NCI-H1105 treated with DMSO at 0.1 percent for 48 hours (cell line): ENCODE measurements at places on chromosomes 2 and 18.

DNA sequence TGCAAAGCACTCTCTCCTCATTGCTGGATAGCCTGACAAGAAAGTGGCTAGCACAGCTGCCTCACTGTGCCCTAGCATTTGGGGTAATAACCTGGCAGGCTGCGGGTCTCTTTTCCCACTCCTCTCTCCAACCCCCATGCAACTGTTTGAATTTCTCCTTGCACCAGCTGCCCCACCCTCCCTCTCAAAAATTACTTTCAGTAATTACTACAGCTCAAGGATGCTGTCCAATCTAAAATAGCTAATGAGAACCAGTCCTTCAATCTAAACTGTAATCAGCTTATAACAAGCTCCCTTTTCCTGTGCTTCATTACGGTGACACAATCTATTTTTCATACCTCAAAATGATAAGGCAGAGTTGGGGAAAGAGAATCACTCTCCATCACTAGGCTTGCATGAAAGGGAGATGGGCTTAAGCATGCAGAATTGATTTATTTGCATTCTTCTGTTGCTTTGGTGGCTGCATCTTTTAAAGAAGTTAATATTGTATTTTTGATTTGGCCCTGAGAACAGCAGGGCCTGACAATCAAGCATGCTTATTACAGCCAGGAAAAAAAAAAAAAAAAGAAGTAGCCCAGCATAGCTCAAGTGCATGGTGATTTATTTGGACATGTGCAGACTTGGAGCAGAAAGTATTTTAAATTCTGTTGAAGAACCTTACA lies 881.8 kb downstream of the SLC4A3 start:
- DNase-seq: peak; percentile 80

DNA sequence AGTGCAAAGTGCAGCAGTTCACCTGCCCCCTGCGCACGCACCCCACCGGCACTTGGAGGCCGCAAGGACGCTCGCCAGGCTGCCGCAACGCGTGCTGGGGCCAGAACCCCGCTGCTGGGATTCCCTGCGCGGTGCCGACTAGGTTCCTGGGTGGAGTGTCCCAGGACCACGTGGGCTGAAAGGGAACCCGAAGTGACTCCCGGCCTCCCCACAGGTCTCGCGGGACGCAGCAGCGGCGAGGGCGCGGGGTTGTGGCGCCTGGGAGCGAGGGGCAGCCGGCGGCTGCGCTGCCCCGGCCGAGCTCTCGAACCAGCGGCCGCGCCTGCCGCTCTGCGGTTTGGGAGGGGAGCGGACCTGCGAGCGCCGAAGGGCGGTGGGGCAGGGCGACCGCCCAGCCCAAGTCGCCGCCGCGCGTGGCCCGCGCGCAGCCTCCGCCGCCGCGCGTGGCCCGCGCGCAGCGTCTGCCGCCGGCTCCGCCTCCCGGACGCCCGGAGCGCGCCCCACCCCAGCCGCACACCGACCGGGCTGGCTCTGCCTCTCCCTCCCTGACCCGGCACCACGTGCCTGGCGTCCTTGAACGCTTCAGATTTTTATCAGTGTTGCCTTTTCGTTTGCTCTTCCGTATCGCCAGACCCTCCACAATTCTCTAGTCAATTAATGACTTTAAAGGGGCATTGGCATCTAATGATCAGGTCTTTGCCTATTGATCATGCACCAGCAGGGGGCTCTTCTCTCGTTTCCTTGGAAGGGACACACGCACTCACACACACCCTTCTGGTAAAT lies at the start of gene FTCDNL1:
FTCDNL1 (minus strand) TSS at position 475 of the 783 bp plus-strand sequence. CDS start 2,230 bp downstream, outside the sequence.
- DNase-seq: peak; percentile 59

- DNase-seq: no peak
These were observed 83.5 kb downstream of the MYO5B start for GRCh38 chr18:50111398-50111797.

DNA sequence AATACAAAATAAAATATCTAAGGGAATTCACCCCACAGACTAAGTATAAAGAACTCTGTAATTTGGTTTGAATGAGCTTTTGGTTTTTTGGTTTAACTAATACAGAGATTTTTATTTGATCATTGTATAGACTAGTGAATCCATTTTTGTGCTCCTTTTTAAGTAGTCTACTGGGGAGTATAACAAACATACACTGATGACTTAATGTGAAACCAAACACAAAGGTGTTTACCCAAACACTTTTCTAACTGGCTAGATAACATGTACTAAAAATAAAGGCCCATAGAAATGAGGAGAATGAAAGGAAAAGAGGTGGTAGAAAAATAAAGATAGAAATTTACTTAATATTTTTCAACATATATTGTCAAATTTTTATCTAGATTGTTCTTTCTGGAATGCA lies 146.0 kb downstream of the NRXN1 start:
- DNase-seq: no peak

GRCh38 chr2:54866868-54867267 lies 143.4 kb downstream of the EML6 start:
- DNase-seq: no peak

GRCh38 chr18:55920063-55920462 lies 332.1 kb upstream of the TCF4 start:
- no peak for DNase-seq

DNA sequence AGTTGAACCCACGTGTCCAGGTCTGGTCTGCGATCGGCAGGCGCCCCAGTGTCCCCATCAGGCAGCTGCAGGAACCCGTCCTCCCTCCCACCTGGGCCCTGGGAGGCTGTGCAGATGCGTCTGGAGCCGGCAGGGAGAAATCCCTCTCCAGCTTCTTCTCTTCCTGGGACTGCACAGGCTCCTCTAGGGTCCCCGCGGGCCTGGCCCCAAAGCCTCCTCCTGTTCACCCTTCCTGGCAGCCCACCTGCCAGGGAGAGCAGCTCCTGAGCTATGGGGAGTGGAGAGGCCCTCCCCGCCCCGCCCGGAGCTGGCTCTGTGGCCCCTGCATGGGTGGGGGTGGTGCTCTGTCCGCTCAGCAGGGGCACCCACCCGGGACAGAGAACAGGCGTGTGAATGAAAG lies 179.2 kb upstream of the ALKAL2 start:
- DNase-seq: no peak

GRCh38 chr18:25516121-25516520 lies 164.2 kb upstream of the ZNF521 start:
- no peak for DNase-seq

DNA sequence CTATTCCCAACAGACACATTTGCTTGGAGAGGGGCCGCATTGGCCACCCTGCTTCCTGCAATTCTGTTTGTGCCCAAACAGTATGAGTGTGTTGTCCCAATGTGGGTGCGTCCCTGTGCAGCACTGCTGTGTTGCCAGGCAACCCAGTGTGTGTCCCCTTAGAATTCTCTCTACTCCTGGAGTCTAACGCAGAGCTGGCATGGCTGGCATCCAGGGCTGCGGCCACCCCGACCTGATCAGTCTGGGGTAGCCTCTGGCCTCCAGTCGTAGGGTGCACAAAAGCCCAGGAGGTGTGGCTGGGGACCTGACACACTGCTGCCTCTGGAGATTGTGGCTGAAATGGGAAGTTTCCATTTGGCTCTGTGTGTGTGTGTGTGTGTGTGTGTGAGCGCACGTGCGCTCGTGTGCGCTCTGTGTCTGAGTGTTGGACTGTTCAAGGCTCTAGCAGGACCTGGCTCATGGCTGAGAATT lies 48.0 kb downstream of the TEX44 start:
- no peak for DNase-seq

GRCh38 chr18:42052122-42052708 lies 97.2 kb downstream of the PIK3C3 start:
- peak; percentile 13 for DNase-seq

GRCh38 chr2:202052235-202052634 lies 18.6 kb downstream of the FZD7 start:
- no peak for DNase-seq

GRCh38 chr2:28365158-28365557 lies 27.5 kb upstream of the FOSL2 start:
- DNase-seq: no peak

DNA sequence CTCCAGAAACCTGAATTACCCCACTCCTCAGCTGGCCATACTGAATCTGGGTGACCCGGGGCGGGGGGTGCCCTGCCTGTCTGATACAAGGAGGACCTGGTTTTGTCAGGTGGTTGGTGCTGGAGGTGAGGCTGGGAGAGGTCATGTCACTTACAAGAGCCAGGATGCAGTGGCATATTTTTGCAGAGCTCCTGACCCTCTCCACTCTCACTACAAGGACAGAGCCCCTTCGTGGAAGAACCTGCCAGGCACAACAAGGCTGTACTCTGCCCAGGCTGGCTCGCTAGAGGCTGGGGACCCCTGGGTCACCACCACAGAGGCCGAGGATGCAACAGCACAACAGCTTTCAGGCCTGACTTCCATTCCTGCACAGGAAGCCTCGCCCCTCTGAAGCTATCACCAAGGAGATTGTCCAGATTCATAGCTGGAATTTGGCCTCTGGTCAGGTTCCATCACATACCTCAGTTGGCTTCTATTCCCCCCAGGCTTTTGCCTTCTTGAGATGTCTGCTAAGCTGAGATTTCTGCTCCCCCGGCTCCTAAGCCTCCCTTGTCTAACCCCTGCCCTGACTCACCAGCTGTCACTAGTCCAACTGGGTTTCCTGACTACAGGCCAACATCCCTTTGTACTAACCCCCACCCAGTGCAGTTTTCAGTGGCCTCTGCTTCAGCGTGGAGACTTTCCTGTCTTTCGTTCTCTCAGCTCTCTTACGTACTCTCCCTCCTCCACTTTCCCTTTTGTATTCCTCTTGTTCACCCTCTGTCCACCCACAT lies 132.5 kb upstream of the EPAS1 start:
- no peak for DNase-seq

DNA sequence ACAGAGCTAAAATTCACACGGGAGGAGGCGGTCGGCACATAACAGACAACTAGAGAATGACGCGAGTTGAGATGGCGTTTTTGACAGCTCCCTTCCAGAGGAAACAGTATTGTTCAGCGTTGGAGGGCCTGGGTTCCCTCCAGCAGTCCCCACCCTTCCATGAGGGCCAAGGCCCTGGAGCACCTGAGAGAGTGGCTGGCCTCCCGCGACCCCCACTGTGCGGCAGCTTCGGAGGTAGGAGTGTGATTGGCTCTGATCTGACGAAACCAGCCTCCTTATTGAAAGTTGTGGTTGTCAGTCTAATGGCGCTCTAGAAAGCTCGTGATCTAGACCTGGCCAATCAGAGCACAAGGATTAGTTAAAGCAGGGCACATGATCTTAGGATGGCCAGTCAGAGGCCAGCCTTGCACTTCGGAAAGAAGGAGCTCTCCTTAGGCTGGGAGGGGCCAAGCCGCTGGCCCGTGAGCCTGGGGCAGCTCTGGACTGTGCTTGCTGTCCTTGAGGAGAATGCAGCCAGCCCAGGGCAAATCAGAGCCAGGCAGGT lies 104.5 kb upstream of the CELF4 start:
- DNase-seq: peak; percentile 94

DNA sequence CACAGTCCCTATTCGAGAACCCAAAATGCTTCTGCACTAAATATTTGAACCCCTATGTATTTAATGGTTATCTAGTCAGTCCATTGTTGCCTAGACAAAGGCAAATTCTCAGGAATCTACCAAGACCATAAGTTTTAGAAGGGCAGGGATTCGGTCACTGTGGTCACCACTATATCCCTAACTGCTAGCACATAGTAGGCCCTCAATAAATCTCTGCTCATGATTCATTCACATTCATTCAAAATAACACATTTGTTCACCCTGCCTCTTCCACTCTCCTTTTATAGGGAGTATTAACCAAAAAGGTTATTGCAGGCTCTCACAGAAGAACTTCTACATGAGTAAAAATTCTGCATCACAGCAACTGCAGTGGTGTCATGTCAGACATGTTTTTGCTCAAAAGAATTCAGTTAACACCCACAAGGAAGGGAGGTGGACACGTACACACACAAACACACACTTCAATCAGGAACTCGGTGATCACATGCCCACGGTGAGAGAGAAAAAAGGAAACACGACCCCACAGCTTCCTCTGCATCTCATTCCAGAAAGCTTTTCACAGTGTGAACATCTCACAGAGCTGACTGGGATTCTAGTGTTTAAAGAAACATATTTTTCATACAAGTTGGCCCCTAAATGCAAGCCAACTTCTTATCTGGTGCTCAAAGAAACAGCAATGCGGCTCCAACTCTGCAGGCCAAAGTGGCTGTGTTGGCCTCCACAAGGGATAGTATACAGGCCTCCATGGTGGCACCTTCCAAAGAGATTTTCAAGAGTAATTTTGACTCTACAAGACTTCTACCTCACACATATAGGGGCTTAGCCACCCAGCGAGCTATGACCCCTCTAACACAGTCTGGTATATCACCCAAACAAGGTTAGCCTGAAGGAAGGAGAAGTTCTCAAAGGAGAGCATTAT lies 98.0 kb downstream of the ANKRD44 start:
- no peak for DNase-seq

- no peak for DNase-seq
These were observed 495.7 kb upstream of the SMIM21 start for GRCh38 chr18:75923169-75923568.

DNA sequence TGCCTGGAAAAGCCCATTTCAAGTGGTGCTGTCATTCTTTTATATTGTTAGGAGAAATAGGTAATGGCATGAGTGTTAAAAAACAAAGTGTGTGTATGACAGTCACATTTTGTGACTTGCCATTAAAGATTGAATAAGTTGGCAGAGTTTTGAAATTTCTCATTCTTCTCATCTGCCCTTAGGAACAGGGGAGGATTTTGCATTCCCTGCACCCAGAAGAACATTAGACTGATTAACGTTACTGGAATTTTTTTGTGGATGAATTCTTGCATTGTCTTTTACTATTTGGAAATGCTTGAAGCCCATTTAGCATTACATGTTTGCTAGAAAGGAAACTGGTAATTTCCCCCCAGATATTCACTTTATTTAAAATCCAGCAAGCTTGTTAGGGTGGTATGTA lies 162.2 kb downstream of the BABAM2 start:
- no peak for DNase-seq

DNA sequence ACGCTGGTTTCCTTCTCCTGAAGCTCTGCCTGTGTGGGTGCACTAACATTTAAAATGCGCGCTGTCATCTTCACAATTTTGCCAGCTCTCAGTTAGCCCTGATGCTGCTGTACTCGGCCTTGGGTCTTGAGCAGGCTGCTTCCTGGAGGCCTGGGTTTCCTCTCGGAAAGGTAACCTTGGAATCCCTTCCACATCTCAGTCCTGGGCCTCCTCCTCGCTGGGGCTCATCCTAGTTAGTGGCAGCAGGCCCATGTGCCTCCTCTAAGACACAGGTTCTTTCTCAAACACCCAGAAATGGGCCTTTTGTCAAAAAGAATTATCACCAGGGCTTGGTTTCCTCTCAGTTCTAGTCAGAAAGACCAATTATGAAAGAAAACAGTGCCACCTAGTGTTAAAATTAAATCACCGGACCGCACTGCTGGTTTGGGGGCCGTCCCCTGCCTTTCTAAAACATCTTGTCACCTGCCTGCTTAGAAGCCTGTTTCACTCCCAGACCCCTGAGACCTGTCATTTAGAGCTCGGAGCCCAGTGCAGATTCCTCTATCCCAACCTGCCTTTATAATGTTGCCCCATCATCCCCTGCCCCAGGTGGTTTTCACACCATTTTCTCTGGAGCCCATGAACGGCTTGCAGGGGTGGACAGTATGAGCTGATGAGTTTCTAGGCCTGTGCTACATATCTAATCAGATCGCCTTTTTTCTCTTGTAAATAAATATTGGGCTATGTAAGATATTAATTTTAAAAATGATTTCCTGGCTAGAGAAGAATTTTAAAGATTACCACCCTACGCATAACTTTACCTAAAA lies 42.4 kb downstream of the HK2 start:
- DNase-seq: peak; percentile 64
